Esophagus squamous epithelium (tissue), 5 donors: ENCODE measurements at places on chromosomes 11 and 22.

- no peak for DNase-seq
These were observed 22.2 kb upstream of the TP53I11 start for GRCh38 chr11:44972746-44973435.

DNA sequence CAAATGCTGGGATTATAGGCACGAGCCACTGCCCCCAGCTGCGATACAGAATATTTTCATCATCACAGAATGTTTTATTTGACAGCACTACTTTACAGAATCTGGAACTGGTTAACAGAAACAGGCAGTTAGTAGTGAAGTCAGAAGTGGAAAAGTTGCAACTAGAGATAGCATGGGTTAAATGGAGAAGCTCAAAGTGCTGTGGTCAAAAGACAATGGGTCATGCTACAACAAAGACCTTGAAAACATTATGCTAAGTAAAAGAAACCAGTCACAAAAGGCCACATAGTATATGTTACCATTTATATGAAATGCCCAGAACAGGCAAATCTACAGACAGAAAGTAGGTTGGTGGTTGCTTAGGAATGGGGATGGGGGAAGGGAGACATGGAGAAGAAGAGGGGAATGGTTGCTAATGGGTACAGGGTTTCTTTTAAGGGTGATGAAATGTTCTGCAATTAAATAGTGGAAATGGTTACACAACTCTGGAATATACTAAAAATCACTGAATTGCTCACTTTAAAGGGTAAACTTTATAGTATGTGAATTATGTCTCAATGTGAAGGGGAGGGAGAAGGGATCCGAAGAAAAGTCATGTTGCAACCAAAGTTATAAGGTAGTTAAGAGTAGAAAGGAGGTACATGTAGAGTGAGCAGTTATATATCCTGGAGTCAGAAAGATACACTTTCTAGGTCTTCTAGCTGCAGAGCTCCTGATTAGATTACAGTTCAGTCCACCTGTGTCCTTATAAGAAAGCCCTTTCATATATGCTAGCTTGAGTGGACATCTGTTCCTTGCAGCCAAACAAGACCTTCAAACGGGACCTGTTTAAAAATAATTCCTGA lies 46.3 kb upstream of the RAPSN start:
- no peak for DNase-seq

DNA sequence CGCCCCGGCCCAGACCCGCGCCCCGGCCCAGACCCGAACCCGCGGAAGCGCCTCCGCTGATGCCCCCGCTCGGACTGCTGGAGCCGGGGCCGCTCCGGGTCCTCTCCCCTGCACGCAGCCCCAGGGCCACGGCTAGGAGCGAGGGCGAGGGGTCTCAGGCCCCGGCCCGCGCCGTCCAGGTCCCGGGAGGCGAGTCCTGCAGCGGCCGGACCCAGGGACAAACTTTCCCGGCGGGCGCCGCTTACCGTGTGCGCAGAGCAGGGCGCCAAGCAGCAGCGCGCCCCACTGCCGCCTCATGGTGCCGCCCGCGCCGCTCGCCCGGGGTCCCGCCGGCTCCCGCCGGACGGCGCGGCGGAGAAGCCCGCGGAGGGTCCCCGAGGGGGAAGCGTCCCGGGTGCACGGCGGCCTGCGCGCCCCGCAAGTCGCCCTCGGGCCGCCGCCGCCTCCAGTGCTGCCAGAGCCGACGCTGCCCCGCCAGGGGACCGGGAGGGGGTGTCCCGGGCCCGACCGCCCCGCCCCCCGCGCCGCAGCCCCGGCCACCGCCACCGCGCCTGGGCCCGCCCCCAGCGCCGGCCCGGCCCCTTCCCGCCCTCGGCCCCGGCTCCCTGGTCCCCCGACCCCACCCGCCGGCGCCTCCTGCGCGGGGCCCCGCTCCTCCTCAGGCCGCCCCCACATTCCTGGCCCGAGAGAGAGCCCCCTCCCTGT lies at the start of gene LRP4:
Gene LRP4, minus strand, starts transcription at position 468 of the 705 bp plus-strand sequence. Its CDS starts 171 bp downstream, at position 297.
- no peak for DNase-seq

GRCh38 chr11:70111269-70112016 lies 33.3 kb downstream of the ANO1 start:
- no peak for DNase-seq

DNA sequence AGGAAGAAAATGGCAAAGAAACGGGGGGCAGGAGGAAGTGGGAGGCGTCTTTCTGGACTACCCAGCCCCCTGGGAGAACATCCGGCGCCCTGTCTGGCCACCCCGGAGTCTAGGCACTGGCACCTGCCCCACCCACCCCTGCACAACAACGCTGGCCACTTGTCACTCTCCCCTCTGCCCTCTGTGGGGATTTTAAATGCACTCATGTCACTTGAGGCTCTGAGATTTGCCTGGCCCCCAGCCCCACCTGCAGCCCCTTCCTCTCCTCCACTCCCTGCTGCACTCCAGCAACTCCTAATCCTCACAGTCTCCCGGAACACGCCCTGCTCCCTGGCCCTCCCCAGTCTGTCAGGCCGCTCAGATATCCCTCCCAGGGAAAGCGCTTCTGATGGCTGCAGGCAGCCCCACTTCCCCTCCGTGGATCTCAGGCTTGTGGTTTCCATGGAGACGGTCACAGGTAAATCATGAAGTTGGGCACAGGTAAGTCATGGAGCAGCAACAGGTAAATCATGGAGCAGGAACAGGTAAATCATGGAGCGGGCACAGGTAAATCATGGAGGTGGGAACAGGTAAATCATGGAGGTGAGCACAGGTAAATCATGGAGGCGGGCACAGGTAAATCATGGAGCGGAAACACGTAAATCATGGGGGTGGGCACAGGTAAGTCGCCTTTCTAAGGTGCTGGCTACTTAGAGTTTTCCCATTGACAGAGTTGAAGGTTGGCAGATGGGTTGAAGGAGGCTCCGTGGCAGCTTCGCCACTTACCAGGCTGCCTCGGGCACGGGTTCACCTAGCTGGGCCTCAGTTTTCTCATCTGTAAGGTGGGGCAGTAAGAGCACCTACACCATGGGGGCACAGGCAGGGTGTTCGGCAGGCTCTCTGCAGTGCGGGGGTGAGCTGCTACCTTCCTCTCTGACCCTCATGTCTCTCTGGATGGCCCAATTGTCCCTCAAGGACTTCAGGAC lies 79.0 kb upstream of the SHISAL1 start:
- no peak for DNase-seq

DNA sequence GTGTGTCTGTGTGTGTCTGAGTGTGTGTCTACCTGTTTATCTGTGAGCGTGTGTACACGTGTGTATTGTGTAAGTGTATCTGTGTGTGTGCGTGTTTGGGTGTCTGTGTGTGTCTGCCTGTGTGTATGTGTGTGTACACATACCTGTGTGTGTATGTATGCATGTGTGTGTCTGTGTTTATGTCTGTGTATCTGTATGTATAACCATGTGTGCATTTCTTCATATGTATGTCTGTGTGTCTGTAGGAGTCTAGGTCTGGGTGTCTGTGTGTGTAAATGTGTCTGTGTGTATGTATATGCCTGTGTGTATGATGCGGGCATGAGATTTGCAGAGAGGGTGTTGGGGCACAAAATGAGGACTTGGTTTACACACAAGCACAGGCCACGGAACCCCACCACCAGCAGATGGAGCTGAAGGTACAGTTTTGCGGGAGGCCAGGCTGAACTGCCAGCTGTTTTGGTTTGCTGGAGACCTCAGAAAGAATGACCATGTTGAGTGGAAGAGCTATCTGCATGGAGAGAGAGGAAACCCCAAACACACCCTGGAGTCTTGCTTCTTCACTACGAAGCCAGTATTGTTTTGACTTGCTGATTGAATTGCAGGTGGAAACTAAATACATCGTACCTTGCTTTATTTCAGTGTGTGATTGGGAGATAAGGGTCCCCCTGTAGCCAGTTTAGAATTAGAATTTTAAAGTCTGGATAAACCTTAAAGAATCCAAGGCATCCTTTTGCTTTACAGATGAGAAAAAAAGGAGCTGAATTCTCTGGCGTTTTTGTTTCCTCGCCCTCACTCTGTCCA lies 497.2 kb downstream of the NTM start:
- DNase-seq = no peak

GRCh38 chr22:41245917-41246499 lies 5.3 kb upstream of the CHADL start:
- no peak for DNase-seq

DNA sequence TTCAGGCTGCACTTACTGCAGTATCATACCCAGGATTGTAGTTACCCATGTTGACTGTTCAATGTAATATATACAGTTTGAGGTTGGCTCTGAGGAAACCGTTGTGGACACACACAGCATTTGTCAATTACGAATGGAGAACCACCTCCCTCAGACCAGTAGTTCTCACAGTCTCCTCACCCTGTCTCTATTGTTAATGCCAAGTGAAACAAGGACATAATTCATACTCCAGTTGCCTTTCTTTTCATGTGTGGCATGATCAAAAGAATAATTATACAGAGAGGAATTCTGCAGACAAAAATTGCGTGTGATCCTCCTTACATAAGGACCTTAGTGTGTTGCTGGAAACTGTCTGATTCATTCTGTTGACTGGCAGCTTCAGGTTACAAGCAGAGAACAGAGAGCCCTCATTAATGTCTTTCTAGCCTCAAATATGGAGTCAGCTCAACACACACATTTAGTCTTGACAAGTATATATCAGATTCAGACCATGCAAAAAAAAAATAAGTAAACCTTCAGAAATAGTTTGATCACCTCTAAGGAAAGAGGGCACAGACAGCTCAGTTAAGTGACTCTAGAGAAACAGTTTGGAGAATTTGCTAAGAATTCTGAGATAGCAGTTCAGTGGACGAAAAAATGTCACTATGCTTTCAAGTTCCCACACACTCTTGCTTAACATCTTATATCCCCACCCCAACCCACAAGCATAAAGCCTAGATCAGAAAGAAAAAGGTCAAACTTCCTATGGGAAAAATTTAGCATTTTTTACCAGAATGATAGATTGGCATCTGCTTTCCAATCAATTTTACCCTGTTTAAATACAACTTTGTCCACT lies 96.1 kb downstream of the MAML2 start:
- DNase-seq = no peak

DNA sequence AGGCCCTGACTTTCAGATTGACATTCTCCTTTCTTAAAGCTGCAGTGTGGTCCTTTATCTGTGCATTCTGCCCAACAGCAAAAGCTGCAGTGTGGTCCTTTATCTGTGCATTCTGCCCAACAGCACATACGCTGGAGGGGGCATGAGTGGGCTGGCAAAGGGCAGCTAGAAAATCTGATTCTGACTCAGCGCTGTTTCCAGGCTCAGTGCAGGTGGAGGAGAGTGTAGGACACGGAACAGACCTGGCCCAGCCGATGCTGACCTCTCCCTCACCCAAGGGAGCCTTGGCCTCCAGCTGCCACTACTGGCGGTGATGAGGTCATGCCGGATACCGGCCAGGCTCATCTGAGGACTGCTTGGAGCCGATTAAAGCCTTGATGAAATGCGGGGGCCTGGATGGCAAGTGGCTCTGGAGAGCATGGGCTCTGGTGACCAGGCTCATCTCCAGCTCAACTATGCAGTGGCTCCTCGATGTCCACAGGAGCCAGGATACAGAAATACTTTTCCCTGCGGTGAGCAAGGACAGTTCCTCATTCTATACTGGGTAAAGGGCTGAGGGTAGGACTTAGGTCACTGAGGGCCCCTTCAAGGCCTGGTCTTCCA lies 84.6 kb downstream of the CLPB start:
- no peak for DNase-seq

DNA sequence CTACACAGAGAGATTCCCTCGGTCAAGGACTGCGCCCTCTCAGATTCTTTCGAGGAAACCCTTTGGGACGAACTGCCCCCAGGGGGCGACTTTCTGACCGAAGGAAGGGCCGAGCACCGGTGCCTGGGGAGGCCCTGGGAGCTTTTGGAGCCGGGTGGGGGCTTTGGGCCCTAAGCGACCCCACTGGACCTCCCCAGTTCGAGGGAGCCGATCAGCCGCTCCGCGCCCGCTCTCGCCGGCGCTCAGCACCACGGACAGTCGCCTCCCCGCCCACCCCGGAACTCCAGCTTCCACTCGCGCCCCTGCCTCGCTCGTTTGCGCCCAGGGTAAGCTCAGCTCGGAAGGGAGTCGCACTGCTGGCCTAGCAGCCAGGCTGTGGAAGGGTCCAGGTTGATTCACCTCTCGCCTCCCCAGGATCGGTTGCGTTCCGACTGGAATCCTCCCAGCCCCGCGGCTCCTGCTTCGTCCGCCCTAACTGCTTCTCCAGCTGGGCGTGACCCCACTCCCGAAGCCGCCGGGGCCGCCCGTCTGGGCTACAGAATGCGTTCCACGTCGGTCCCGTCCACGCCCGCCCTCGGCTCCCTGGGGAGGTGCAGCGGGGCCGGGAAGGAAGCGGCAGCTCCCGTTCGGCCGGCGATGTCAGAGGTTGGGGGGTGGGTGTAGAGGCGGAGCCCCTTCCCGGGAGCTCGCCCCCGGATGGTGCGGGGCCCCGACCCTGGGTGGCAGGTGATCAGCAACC lies 428 bp downstream of the SCN3B start:
- DNase-seq = no peak

- DNase-seq = no peak
These were observed 897 bp downstream of the PNPLA5 start for GRCh38 chr22:43890901-43891331.

DNA sequence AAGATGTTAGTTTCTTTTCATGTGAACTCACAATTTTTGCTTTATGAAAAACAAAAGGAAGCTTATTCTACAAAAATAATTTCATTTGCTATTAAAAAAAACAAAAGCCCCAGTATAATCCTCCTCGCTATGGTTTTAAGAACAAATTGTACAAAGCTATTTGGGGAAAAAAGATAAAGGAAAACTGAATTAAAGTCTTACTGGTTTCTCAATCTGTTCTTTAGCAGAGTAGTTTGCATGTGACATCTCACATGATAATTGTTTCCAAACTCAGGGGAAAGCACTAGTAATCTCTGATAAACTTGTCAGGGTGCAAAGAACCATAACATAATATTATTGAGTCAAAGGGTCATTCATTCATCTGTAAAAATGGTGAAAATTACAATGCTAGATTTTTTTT lies 2.9 kb upstream of the DDI1 start:
- no peak for DNase-seq

DNA sequence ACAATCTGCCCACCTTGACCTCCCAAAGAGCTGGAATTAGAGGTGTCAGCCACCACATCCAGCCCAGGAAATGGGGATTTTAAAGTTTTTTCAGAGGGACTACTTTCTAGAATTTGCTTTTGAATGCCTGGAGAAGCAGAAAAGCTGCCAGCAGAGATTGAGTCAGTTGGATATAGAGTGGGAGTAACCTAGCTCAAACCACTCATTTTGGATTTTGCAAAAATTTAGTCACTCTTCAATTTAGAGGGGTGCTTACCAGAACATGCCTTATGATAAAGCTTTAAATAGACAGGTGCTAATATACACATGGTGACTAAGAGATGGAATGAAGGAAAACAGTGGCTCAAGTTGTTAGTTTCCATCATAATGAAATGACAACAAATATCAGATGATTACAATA lies 26.5 kb upstream of the PSMA1 start:
- no peak for DNase-seq

DNA sequence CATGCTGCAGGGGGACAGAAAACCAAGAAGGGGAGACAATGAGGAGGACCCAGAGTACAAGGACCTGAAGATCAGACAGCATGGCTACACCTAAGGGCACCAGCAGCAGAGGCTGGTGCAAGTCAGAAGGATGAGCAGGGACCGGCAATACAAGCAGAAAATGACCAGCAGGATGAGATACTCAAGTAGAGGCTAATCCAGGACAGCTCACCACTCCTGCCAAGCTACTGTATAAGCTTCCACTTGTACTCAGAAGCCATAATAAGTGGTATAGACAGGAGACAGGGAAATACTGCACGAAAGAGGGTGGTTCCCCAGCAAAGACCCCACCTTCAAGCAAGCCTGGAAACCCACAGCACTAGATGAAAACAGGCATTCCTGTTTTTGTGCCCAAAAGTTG lies 138.7 kb upstream of the ZC3H12C start:
- DNase-seq = no peak

- DNase-seq = no peak
These were observed 31.3 kb upstream of the YPEL1 start for GRCh38 chr22:21766691-21767462.

- no peak for DNase-seq
These were observed 11.3 kb upstream of the L3MBTL2 start for GRCh38 chr22:41193829-41194228.
